ENCODE measurements at places on chromosomes 13 and 19.

DNA sequence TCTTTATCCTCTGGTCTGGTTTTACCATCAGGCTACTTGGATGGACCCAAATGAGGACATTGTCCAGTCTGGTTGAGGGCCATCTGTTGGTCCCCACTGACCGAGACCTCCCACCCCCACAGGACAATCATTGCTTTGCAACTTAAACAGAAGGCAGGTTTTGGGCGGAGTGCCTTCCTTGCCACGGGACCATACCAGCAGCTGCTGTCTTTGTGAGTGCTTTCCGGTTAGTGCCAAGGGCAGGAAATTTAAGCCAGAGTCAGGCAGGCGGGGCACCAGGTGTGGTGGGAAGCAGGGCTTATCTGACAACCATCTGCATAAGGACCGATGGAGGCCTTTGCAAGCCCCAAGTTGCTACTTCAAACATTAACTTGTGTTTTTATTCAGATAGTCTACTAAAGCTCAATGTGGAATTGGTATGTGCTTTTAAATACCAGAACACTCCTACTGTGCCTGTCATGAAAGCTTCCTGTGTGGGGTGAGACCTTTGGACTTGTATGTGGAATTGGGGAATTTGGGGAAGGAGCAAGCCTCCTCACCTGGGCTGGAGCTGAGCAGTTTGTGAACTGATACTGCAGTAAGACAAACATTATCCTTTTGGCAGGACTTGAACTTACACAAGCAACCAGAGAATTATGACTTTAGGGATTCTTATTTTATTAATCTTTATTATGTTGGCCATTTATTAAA is 39.3 kb upstream of the UBE2L5 start:
- DNase-seq: no peak

DNA sequence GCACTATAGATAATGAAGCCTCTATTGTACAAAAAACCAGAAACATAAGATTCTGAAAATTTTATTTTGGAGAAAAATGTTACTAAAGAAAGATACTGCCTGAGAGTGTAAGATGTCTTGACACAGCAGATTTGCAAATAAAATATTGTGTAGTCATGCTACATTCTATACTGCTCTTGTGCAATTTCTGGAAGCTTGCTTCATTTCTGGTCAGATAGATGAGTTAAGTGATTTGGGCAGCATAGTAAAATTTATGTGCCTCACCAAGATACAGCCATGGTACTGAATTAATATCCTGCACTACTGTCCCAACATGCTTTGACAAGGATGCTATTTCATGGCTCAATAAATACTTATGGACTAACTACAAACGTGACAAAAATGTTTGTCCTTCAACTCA is 55.1 kb upstream of the STARD13 start:
- no peak for DNase-seq

DNA sequence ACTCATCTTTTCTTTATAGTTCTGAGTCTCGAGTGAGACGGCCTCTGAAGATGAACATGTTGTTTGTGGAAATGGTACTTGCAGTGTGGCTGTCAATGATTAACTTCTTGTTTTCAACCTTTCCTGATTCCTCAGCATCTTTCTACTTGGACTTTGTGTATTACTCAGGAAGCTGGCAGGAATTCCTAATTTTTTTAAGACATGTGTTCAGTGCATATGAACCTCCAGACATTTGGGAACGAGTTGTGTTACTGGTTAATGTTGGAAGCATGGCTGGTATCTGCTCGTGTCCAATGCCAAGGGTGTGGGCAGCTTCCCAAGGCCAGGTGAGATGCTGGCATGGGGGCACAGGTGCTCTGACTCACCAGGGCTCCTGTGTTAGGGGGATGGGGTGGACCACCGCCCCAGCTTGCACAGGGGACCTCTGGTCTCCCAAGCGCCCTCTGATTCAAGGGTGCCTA is 61.1 kb upstream of the MCF2L start:
- no peak for DNase-seq

DNA sequence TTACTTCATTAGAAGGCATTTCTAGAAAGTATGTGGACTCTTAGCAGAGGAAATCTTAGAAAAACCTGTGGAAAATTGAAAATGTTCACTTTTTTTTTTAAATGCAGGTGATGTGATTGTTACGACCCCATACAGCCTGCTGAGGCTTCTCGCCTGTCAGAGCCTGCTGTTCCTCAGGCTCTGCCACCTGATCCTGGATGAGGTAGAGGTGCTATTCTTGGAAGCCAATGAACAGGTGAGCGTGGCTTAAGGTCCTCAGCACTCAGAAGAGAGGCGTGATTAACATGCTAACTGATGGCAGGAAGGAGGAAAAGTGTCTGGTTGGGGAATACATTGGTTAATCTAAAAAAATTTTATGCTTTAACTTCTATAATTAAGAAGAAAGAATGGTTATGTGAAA is 71.4 kb downstream of the SLC7A9 start:
- DNase-seq: no peak

DNA sequence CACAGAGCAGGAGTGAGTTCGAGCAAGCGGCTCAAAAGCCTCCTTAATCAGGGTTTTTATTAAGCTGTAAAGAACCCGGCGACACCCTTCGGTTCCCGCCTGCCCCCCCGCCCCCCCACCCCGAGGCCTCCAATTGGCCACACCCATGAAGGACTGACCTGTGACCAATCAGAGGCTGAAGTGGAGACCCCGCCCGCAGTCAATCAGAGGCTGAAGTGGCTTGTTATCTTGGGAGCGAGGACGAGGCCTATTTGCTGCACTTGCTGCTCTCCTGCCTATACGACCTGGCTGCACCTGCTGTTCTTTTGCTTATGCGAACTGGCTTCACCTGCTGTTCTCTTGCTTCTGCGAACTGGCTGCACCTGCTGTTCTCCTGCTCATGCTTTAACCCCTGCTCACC is 844.9 kb downstream of the OLFM4 start:
- DNase-seq: no peak

DNA sequence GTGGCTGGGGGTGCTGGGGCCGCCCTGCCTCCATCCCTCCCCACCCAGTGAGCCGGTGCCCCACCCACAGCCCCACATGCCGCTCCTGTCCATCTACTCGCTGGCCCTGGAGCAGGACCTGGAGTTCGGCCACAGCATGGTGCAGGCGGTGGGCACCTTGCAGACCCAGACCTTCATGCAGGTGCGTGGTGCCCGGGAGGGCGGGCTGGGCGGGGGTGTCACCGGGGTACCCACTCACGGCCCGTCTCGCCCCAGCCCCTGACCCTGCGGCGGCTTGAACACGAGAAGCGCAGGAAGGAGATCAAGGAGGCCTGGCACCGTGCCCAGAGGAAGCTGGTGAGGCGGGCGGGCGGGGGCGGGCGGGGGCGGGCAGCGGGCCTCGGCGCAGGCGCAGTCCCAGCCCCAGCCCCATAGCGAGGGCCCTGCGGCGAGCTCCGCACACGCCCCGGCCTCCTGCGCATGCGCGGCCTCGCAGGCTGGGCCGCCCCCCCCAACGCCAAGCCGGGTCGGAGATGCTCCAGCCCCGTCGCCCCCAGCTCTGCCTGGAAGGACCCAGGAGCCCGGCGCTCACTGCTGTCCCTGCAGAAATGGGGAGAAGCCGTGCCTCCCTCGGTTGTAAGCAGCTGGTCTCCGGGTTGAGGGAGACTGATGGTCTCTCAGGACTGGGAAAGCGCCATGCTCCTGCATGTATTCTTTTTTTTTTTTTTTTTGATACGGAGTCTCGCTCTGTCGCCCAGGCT is 7.7 kb downstream of the ARHGAP45 start:
- peak; percentile 100 for DNase-seq

- DNase-seq: no peak
Observed at GRCh38 chr13:72071713-72072112, 204.7 kb upstream of the DACH1 start.

DNA sequence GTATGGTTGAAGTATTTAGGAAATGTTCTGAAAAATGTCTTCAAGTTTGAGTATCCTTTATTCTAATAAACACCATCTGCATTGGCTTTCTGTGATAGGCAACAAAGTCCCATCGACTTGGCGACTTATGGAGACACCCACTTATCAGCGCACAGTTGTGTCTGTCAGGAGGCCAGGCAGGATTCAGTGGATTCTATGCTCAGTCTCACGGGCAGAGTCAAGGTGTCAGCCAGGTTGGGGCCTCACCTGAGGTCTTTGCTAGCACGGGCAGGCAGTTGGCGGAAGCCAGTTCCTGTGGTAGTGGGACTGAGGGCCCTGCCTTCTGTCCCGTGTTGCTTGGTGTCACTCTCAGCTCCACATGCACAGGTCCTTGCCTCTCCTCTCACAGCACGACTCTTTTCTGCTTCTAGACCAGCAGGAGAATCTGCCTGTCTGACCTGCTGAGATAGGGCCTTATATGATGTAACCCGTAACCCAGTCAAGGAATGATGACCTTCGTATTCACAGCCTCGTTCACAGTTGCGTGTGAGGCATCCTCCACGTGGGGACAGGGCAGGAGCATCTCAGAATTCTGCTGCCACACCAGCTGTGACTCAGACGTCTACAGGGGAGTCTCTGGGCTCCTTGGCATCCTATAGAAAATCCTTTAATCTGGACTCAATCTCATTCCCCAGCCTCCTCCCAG is 10.0 kb downstream of the CUL4A start:
- DNase-seq: no peak

DNA sequence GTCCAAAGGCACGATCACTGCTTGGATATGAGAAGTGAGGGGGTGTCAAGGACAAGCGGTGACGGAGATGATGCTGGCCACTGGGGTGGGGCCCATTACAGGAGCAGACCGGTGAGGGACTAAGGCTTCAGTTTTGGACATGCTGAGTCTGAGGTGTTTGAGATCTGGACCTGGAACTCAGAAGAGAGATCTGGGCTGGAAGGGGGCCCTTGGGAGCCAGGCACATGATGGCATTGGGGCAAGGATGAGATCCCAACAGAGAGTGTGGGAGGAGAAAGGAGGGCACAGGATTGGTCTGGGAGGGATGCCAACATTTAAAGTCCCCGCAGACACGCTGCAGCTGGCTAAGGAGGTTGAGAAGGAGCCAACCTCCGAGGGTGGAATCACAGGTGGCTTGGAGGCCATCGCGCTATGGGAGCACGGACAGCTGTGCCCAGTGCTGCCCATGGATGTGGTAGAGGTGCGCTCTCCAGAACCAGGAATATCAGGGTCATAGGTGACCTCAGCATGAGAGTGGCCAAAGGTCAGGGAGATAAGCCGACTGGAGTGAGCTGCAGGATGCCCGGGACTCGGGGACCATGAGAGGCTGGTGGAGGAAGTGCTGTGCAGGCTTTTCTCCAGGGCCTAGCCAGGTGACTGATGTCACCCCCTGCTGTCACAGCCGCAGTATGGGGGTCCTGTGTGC is 21.8 kb downstream of the DHRS12 start:
- no peak for DNase-seq

GRCh38 chr13:20461860-20462532 is 63.7 kb downstream of the CRYL1 start:
- DNase-seq: no peak

DNA sequence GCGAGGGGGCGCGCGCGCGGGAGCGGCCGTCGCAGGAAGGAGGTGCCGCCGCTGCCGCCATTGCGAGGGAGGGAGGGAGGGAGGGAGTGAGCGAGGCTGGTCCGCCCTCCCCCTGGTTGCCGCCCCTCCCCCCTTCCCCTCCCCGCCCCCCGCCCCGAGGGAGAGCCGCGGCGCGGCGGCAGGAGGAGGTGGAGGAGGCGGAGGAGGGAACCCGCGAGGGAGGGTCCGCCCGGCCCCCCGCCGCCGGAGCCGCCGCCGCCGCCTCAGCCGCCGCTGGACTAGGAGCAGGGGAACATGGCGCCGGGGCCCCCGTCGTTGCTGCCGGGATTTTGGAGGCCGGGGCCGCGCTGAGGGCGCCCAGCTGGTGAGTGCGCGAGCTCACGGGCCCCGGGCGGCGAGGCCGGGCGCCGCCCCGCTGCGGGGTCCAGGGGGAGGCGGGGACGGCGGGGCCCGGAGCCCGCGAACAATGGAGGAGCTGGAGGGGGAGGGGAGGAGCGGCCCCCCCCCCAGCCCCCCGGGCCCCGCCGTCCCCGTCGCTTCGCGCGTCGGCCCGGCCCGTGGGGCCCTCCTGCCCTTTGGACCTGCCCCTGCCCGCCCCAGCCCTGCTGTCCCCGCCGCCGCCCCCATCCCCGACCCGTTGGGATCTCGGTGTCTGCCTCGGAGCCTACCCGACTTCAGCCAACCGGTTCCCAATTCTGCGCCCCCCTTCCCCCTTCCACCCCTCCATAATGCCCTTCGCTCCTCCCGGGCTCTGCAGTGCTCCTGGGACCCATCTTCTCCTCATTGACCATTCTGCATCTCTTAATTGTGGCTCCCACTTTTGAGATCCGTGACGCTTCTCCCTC is at the start of gene ARHGAP35:
TSS of gene ARHGAP35 (plus strand) at position 152 of the 845 bp plus-strand sequence. CDS start 57,679 bp downstream, outside the sequence.
- peak; percentile 76 for DNase-seq

- no peak for DNase-seq
Observed at GRCh38 chr19:11384778-11385129, 640 bp upstream of the EPOR start.

GRCh38 chr13:110298505-110299282 is 8.3 kb downstream of the COL4A1 start:
- DNase-seq: no peak

DNA sequence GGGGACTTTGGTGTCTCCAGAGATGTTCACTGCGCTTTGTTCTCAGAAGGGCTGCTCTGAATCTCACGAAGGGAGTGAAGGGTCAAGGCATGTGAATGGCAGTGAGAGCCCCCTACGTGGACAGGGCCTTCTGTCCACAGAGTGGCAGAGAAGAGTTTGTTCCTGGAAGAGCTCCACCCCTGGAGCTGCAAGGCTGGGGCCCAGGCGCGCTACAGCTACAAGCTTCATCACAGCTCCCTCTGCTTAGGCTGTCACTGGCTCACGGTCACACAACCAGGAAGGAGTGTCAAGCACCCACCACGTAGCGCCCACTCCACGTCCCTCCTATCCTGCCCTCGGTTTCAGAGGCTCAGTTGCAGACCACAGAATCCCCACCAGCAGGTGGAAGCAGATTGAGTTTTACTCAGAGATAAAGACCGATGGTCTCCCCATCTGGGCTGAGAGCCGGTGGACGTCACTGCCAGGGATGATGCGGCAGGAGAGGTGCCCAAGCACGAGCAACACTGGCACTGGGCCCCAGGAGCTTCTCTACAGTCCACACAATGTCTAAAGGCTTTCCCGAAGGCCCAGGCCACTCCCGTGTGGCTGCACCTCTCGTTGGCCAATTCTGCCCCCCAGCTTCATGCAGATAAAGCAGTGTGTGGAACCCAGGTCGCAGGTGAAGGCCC is 23.0 kb upstream of the TFDP1 start:
- no peak for DNase-seq

GRCh38 chr19:2050349-2050990 is 574 bp downstream of the MKNK2 start:
- peak; percentile 32 for DNase-seq

GRCh38 chr13:91123456-91124127 is 223.9 kb upstream of the MIR17HG start:
- no peak for DNase-seq
